ENCODE measurements at places on chromosomes 3 and 15.

- peak; percentile 44 for DNase-seq
Measured at GRCh38 chr15:38073178-38073946, 138.9 kb downstream of the TMCO5A start.

DNA sequence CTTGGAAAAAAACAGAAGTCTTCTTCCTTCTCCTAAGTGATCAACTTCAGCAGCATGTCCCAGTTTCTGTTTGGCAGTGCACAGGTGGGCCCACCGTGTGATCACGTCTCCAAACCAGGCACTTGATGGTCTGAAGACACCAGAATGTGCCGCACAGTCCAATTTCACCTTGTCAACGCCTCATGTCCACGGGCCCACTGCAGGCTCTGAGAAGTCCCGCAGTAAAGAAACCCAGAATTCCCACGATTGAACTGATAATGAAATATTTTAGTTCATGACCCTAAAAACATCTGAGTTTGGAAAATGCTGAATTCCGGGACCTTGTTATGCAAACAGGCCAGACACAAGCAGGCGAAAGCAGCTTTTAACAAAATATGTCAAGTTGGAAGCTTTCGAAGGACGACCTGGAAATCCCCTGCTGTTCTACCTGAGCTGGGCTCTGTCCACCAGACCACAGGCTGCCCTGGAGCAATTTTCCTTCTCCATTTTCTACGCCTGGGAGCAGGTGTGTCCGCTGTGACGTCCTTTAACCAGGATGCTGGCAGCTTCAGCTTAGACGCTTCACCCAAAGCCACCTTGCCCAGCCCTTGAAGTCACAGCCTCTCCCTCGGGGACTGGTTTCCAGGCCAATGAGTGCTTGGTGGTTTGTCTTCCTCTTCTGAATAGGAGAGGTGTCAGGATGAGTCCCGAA is 167.8 kb upstream of the IQSEC1 start:
- DNase-seq, result no peak

GRCh38 chr15:101129851-101130380 is 121.9 kb downstream of the CHSY1 start:
- no peak for DNase-seq

DNA sequence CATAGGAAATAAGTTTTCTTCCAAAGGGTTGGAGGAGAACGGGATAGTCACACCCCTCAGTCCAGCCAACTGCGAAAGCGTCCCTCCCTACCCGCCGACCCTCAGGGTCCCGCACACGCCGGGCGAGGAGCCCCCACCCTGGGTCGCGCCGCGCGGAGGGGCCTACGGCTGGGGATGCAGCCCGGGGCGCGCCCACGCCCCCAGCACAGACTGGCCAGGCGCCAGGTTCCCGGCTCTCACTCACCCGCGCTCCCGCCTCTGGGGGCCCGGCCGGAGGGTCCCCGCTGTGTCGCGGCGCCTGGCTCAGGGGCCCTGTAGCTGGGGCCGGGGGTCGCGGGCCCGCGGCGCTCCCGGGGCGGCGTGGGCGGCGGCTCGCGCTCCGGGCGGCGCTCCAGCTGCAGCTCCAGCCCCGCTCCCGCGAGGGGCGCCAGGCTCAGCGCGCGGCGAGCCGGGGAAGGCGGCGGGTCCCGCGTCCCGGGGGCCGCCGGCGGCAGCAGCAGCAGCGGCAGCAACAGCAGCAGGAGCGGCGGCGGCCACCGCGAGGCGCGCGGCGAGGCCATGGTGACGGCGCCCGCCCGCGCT is 375 bp downstream of the HEG1 start:
- DNase-seq, result peak; percentile 59

DNA sequence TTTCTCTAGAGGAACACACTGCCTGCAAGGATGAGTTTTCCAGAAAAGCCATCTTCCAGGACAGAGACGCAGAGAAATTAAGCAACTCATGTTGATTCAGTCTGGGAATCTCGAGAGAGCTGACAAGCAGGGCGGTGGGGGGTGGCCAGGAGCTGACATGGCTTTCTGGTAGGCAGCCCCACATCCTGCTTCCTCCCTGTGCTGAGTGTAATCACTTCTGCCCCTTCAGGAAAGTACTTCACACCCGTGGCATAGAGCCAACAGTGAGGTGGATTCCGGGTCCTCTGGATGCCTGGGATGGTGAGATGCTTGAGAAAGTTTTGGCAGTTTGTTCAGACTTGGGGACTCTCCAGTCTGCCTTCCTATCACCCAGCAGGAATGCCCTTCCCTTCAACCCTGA is 221.1 kb downstream of the SLCO3A1 start:
- DNase-seq, result no peak

DNA sequence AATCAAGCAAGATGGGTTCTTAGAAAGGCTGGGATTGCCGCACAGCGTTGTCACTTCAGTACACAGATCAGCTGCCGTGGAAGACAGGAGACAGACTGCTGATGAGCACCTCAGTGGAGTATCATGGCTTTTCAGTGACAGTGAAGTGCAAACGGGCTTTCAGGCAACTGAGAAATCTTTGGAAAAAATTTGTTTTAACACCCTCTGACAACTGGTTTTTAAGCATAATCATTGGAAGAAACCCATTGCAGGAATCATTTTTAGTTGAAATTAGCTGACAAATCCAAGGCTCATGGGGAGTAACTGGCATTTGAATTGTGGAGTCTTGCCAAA is 418.8 kb downstream of the OTOL1 start:
- DNase-seq, result peak; percentile 19

- peak; percentile 92 for DNase-seq
Measured at GRCh38 chr3:46488735-46489361, 8.9 kb upstream of the RTP3 start.

DNA sequence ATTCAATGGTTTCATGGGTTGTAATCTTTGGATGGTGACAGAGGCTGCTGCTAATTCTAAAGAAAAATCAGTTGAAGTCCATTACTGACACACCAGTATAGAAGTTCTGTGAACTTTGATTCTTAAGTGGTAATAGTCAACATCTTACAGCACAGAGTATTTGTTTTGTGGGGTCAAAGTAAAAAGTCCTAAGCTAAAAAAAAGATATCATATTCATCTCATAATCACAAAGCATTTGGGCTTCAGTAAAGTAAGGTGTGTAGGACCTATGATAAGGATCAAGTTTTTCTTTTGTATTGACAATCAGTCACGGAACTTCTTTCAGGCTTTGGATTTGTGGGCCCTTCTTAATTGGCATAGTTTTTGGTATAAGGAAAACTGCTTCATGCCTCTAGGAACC is 1.1 kb downstream of the ASTE1 start:
- DNase-seq, result no peak

DNA sequence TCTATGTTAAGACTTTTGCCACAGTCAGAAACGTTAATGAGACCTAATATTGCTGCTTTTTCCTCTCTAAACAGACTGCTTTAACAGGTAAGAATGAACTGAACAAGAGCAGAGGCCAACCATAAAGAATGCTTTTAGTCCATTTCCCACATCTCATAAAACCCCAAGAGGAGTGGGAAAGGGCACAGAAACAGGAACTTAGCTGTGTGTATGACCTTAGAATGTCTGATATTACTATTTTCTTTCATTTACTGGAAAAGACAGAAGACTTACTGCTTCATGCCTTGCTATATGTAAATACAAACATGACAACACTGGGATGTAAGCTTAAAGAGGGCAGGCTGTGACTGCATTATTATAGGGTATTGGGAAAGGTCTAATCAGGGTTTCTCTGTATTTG is 115.0 kb downstream of the ISL2 start:
- DNase-seq, result no peak

DNA sequence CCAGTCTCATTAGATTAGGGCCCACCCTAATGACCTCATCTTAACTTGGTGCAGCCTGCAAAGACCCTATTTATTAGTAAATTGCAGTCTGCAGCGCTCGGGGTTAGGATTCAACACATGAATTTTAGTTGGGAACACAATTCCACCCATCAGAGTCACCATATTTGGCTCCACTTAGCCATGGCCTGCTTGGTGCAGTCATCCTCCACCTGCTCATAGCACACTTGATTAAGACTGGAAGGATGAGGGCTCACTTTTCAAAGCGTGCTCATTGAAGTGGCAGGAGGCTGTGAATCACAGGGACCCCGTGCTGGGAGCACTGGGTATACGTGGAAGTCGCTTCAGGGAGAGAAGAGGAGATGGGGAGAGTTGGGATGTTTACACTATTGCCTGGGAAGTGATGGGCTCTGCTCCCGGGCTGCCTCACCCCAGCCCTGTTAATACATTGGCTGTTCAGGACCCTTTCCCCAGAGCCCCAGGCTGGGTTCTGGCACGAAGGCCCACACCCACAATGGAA is 68.2 kb downstream of the ASB7 start:
- DNase-seq, result no peak

DNA sequence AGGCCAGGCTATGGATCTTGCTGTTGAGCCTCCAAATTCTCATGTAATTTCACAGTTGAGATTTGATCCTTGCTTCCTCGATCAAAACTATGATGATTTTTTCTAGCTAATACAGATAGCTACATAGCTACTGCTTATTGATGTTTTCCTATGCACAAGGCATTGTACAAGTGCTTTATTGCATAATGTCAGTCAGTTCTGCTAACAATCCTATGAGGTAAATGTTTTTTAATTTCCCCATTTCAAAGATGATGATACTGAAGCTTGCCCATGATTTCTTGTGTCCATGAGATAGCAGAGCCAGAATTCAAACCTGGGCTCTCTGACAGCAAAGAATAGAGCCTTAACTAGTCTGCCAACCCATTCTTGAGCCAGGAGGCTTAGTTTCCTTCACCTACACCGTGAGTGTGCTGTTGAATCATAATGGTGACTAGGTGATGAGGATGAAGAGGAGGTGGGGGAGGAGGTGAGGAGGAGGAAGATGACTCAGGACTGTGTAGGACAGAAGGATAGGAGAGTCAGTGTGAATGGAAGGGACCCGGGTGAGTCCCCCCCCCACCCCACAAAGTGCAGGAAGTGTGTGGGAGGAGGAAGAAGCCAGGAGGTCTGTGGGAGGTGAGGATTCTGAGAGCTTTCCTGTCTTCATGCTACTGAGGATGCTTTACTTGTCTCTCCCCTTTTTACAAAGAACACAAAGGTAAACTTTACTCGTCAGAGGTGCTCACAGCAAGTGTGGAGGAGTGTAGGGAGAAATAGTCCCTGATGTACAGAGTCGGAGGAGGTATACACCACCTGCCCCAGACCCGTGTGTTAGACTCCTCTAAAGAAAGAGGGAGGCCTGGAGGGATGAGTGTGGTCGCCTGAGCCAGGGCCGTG is 3.6 kb downstream of the TAGLN3 start:
- no peak for DNase-seq

DNA sequence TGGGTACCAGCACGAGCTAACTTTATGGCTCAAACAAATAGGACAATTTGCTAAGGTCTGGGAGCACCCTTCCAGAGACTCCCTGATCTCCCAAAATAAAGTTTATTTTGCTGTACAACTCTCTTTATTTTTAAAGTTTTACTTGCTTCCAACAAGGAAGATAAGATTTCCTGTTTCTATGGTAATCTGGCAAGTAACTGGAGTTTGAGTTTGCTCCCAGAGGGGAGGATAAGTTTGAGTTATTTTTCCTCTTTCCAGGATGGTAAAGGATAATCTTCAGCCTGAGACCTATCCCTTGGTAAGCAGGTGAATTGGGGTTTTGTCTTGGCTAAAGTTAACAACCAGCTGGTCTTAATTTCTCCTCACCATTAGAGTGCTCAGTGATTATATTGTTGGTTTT is 1019.4 kb upstream of the ALCAM start:
- no peak for DNase-seq

- no peak for DNase-seq
Measured at GRCh38 chr3:53792866-53793265, 53.4 kb downstream of the CHDH start.

- no peak for DNase-seq
Measured at GRCh38 chr3:196774191-196774820, 34.6 kb downstream of the PAK2 start.

- DNase-seq, result no peak
Measured at GRCh38 chr15:93162560-93162959, 73.5 kb upstream of the RGMA start.

DNA sequence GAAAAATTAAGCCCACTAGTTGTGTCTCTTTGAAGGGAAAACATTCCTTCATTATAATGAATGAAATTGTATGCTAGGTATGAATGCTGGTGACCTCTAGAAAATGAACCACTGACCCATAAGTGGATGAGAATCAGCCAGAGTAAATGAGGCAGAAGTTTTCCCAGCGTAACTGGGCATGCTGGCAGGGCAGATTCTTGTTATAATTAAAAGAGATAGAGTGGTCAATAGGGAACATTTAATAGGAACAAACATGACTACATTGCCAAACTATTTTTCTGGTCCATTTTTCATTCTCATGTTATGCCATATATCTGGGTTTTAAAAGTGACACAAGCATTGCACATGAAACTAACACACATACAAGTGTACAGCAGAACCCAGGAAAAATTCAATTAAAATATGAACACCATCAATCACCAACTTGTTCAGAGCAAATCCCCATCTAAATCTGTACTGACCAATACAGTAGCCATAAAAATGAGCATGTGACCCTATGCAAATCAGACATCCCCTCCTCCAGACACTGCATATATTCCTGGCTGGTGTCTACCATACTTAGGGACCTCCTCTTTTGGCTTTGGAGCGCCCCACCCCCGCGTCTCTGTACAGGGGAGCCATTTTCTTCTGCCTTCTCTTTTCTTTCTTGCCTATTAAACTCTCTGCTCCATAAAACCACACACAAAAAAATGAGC is 4.0 kb downstream of the CLRN1 start:
- DNase-seq, result no peak

DNA sequence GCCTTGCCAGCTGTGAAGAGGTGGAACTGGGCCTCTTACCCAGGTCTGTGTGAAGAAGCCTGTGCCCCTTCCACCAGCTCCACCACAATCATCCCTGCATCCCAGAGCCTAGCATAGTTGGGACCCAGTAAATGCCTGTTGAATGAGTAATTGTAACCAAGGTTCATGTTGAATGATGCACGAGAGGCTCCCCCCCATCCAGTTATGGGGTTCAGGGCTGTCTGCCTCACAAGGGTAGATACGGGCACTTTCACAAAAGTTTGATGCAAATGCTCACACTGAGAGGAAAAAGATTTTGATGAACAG is 29.5 kb upstream of the TSEN2 start:
- no peak for DNase-seq

DNA sequence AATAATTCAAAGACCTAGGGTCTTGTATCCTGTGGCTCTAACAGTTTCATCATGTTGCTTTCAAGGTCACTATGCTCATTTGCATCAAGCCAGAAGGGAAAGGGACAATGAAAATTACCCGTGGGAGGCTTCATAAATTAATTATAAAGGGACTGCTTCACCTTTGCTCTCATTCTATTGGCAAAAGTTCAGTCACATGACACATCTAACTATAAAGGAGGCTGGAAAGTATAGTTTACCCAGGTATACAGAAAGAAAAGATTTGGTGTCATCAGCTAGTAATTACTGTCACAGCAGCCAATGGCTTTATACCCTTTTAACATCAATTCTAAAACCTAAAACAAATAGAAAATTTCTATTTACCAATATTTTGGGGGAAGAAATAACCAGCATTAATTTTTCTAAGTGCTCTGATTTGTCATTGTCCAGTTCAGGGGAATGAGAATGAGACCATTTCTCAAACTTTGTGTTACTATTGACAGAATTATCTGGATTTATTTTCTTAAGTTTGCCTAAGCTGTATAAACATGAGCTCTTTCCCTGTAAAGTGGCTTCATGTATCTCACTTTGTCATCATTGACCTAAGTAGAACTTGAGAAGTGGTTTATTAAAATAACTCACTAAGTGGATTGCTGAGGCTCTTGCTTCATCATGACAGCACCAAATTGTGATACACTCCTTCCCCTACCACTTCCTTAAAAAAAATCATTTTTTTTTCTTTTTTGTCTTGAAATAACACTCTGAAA is 257.7 kb upstream of the PEX5L start:
- DNase-seq, result no peak

Measured in right hindlimb (tissue), 1 donor.